Right renal cortex interstitium (tissue), 3 donors: ENCODE measurements at places on chromosomes 12 and 14. TPM values are rescaled to one million over a fixed set of nuclear protein-coding genes. Genes with fewer than 3 reads are reported as not detected.

- DNase-seq, result no peak
Observed at GRCh38 chr14:65033181-65033580, 46.5 kb downstream of the FNTB start.

DNA sequence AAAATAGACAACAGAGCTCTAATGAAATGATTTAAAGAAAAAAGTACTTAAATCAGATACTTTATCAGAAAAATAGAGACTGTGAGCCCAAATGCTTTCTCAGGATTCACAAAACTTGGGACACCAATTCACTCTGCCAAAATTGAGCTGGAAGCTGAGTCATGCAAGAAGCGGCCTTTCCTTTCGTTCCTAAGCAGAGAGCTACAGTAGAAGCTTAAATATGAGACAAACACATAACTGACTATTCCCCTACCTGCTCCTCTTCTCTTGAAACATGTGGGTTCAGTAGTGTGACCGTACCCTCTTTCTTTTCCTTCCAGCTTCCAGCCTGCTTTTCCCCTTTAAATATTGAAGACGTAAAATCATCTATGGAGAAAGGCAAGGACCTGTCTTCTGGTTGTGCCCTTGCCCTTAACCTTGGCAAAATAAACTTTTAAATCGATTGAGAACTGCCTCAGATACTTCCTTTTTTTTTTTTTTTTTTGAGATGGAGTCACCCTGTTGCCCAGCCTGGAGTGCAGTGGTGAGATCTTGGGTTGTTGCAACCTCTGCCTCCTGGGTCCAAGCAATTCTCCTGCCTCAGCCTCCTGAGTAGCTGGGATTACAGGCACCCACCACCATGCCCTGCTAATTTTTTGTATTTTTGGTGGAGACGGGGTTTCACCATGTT is 4.4 kb upstream of the SDS start:
- no peak for DNase-seq

DNA sequence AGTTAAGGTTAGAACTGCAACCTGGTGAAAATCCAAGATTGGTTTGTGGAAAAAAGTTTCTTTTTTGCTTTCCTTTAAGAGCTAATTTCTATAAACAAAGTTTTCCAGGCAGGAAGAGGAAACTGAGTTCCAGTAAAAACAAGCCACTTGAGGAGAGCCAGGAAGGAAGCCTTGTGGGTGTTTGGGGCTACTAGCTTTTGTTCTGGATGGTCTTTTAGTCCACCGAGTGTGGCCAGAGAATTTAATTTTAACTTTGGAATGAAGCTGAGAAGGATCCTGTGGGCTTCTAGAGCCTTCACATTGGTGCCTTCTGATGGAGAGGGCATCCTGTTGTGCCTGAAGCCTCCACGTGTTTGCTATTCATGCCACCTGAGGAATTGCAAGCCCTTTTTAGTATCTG is 327.9 kb downstream of the C12orf75 start:
- no peak for DNase-seq

GRCh38 chr14:98374136-98374535 is 897.9 kb downstream of the BCL11B start:
- no peak for DNase-seq

GRCh38 chr12:51729331-51729730 is 119.2 kb downstream of the FIGNL2 start:
- DNase-seq, result no peak

DNA sequence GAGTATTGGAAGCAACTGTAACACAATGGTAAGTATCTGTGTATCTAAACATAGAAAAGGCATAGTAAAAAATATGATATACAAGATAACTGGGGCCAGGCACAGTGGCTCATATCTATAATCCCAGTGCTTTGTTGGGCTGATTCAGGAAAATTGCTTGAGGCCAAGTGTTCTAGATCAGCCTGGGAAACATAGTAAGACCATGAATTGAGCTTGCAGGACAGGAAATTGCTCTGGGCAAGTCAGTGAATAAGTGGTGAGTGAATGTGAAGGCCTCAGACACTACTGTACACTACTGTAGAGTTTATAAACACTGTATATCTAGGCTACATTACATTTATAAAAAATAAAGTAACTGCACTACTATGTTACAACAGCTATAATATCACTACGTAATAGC is 75.2 kb downstream of the GPR135 start:
- no peak for DNase-seq

DNA sequence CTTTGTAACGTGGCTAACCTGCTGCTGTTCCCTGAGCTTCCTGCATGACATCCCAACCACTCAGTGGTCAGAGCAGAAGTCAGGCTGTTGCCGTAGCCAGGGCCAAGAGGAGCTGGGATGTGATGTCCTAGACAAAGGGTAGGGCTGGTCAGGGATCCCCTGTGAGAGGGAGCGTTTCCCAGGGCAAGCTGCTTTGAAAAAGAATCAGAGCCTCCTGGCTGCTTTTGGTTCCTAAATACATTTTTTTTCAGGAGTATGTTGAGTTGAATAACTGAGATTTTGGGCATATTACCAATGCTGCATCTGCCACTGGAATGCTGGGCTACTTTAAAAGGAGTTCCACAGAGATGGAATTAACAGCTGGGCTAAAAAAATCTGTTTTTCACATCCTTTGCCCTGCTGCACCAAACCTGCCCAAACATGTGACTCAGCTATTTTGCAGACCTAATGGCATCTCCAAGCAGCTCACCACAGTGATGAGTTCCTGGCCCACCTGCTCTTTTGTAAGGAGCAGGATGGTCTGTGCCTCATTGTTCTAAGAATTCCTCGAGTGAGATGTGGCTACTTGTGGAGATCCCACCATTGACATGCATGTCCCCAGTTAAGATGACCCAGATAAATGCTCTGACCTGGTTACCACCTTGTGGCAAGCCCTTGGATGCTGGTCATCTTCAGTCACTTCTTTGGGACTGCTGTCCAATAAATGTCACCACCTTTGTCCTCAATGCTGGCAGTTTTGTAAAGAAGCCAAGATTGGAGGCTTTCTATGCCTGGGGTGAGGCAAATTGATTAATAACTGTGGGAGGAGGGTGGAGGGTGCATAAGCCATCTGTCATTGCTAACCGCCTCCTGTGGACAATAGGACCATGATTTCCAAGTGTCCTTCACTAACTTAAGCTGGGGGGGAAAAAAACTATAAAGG is 24.1 kb downstream of the ANKRD13A start:
- DNase-seq, result no peak

- DNase-seq, result no peak
Observed at GRCh38 chr12:54749191-54749818, 101.1 kb upstream of the DCD start.

GRCh38 chr12:2354151-2354991 is 301.6 kb downstream of the CACNA1C start:
- no peak for DNase-seq

GRCh38 chr12:123519141-123520001 is 14.1 kb downstream of the RILPL1 start:
- no peak for DNase-seq

- no peak for DNase-seq
Observed at GRCh38 chr12:62787611-62788010, 147.3 kb downstream of the PPM1H start.

DNA sequence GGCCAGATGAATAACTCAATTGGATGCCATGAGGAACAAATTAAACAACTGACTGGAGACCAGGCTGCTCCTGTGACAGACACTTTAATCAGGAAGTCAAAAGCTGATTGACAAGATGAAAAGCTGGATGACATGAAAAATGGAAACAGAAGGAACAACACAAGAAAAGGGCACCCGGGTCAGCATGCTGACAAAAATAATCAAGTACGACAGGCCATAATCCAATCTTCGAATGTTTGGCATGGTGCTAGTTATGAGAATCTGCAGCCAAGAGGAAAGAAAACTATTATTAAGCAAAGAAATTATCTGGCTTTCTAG is 544.7 kb downstream of the ETNK1 start:
- DNase-seq, result no peak

- no peak for DNase-seq
Observed at GRCh38 chr12:65205886-65206285, 36.5 kb downstream of the LEMD3 start.

- no peak for DNase-seq
Observed at GRCh38 chr12:12034344-12034743, 36.4 kb upstream of the BCL2L14 start.

GRCh38 chr12:100279607-100280244 is 12.7 kb downstream of the SCYL2 start:
- DNase-seq, result no peak

- no peak for DNase-seq
Observed at GRCh38 chr12:119713551-119714031, 45.7 kb downstream of the PRKAB1 start.

GRCh38 chr14:61179061-61179690 is 102.0 kb downstream of the TMEM30B start:
- DNase-seq, result no peak

- no peak for DNase-seq
Observed at GRCh38 chr14:50953502-50953901, 9.2 kb upstream of the PYGL start.

DNA sequence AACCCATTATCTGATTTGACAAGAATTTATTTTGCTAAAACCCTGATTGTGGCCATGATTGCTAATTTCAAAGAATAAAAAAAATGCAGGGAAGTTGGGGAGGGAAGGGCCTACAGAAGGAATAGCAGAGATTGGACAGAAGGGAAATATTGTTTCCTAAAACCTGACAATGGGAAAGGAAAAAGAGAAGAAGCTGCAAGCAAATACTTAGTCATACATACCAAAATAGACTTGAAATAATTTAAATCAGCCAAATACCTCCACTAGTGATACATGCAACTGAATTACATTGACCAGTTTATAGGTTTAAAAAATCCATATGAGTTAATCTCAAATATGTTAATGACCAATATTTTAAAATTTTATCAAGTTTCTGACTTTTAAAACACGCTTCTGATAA is 75.1 kb downstream of the PELI2 start:
- DNase-seq, result no peak

DNA sequence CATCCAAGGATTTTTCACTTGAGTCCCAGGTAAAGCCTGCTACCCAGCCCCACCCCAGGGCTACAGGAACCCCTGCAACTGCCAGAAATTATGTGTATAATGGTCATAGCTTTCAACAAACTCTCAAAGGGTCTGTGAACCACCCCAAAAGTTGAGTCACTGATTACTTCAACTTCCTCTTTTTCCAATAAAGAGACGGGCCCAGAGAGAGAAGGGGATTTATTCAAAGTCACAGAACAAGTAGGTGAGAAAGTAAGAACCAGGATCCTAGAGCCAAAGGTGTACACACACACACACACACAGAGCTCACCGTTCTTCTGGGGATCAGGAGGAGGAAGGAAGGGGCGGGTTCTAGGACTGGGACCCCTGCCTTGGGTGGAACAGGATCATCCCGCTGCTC is 4.8 kb upstream of the ITPK1 start:
- DNase-seq, result no peak

Gene PRH1
- 16.9 TPM for polyA plus RNA-seq

Gene AQP6
- 18.4 TPM for polyA plus RNA-seq

Gene SPX
- polyA plus RNA-seq, result 21.3 TPM

Gene FLRT2
- 243 TPM for polyA plus RNA-seq

Gene PPP4R3A
- 110 TPM for polyA plus RNA-seq

Gene ZBTB25
- 7.9 TPM for polyA plus RNA-seq

Gene ADGRD1
- 14.5 TPM for polyA plus RNA-seq

Gene NXPH4
- 2.5 TPM for polyA plus RNA-seq

Gene RNASE4
- polyA plus RNA-seq, result 2.6 TPM

Gene AMN
- polyA plus RNA-seq, result 22.6 TPM

Gene SERPINA6
- polyA plus RNA-seq, result 9.0 TPM

Gene TTC9
- polyA plus RNA-seq, result 4.2 TPM

Gene POTEG
- 0.08 TPM for polyA plus RNA-seq
